GM18507 (cell line): ENCODE measurements at places on chromosomes 5 and 9.
A peak's percentile ranks its signal among the peaks of the same experiment; 100 is the strongest.

- no peak for DNase-seq
These were observed 14.4 kb upstream of the ZFR start for GRCh38 chr5:32458880-32459495.

- no peak for DNase-seq
These were observed 120.6 kb upstream of the MEF2C start for GRCh38 chr5:89003563-89004036.

DNA sequence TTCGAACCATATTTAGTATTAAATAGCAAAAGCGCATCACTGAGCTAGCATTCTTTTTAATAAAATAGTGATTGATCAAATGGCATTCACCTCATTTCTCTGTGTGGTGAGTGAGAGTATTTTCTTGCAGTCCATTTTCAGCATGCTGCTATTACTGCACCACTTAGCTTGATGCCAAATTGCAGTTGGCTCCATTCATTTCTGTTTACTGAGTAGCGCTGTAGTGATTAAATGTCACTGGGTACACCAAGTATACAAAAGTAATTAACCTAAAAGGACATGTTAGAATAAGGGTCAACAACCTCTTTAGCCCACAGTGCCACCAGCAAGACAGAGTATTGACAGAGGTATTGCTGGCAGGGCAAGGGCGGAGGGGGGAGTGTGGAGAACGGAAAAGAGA lies 122.0 kb downstream of the TLE4 start:
- no peak for DNase-seq

GRCh38 chr5:123090661-123091297 lies 1.7 kb downstream of the PRDM6 start:
- DNase-seq = no peak

GRCh38 chr9:37102486-37102885 lies 17.9 kb upstream of the ZCCHC7 start:
- no peak for DNase-seq

- peak; percentile 43 for DNase-seq
These were observed 58.8 kb downstream of the MTRR start for GRCh38 chr5:7927466-7928375.

DNA sequence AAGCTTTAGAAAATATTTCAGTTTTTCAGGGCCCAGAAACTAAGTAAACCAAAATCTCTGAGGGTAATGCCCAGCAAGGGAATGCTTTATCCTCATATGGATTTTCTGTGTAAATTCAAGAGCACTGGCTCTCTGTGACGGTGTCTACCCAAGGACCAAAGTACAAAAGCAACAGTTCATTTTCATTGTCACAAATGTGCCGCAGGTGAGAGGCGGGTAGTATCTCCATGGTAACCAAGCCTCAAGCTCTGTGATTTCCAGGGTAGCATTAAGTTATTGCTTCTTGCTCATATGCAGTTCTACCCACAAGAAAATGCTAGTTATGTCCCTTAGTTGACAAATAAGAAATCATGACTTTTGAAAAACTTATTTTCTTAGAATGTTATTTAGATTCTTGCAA lies 164.3 kb downstream of the MTRR start:
- no peak for DNase-seq

DNA sequence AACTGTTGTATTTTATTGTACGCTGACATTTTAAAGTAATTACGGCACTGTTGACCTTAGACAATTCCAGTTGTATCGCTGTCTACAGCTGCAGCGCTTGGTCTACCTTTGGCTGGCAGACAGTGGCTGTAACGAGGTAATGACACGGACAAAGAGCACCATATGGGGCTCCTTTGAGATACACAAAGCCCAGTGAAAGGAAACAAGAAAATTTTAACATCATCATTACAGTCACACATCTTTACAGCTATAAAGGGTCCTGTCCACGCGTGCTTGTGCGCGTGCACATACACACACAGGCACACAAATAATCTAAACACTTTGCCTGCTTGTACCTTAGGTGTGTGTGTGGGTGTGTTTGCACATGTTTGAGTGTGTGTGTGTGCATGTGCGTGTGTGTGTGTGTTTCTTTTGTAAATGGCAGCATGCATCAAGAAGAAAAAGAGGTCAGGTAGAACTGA lies 946.0 kb downstream of the NR2F1-AS1 start:
- no peak for DNase-seq

- DNase-seq = no peak
These were observed 46.3 kb downstream of the AOPEP start for GRCh38 chr9:94772639-94773303.

- DNase-seq = no peak
These were observed 86.7 kb upstream of the FER start for GRCh38 chr5:108661024-108661423.

DNA sequence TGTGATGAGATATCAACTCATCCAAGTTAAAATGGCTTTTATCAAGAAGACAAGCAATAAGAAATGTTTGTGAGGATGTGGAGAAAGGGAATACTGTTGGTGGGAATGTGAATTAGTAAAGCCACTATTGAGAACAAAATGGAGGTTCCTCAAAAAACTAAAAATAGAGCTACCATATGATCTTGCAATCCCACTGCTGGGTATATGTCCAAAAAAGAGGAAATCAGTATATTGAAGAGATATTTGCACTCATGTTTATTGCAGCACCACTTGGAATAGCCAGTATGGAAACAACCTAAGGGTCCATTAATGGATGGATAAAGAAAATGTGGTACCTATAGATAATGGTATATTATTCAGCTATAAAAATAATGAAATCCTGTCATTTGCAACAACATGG lies 25.1 kb downstream of the PPIP5K2 start:
- DNase-seq = no peak

DNA sequence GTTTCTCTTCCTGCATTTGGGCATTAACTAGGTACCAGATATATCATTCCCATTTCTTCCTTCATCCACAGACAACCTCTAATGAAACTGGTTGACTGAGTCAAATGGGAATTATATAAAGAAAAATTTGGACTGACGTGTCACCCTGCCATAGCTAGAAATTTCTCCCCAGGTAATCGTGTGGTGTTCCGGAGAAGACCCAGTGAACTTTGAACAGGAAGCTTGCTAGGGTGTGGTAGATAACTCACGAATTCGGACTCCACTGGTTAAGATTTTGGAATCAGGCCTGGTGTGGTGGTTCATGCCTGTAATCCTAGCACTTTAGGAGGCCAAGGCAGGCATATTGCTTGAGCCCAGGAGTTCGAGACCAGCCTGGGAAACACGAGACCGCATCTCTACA lies 114.3 kb upstream of the OTULINL start:
- DNase-seq = no peak

- DNase-seq = no peak
These were observed 22.5 kb downstream of the AQP7 start for GRCh38 chr9:33379666-33380389.

GRCh38 chr5:31362529-31362900 lies 169.0 kb downstream of the CDH6 start:
- DNase-seq = no peak

GRCh38 chr5:123094237-123094918 lies 5.3 kb downstream of the PRDM6 start:
- DNase-seq = no peak

DNA sequence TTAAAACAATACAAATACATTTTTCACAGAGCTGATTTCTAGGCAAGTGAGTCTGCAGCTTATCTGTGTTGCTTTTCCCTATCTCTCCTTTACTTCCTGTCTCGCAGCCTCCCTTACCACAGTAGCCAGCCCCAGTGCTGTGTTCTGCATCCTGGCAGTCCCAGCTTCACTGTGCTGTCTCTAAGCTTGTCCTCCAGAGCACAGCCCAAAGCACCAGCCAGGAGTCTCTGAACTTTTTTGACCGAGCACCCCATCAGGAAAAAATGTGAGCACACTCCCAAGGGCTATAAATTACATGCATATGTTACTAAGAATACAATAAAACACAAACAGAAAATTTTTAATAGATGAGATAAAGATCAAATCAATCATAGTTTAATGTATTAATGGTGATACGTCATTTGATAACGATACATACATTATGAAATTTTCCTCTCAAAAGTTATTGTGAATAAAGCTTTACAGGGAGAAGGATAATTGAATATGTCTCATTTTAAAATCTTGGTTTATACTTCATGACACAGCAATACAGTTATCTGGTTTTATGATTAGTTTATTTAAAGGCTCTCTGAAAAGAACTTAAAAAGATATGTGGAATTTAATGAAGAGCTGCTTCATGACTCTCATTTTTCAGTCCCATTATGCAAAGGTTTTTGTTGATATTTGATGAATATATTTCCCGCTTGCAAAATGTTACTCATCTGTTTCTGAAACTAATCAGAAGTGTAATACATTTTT lies 7.3 kb upstream of the RHOBTB3 start:
- DNase-seq = no peak

DNA sequence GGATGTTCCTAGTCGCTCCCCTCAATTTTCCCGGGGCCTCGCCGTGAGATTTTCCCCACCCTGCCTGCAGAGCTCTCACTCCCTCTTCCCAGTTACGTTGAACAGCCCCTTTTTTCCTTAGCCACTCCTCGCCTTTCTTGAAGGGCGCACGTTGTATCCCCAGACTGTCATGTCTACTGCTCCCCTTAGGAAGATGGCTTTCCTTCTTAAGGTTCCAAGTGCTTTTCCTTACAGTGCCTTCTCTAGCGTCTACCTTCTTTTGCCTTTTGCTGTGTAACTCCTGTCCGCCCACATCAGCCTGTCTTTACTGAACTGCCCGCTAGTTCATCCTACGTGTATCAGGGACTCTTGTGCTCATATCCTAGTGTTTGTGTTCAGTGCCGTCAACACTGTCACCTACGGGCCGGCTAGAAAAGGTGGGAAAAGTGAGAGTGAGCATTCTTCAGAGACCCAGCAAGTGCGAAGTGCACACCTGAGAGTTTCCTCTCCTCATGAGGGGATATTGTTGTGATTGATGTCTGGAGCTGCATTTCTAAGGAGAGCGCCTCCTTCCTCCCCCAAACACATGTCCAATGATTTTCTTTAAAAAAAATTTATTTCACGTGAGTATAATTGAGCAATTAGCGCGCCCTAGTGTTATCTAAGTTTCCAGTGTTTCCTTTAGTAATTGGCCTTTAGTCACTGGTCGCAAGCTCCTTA lies 764 bp downstream of the CAMLG start:
- DNase-seq = no peak

DNA sequence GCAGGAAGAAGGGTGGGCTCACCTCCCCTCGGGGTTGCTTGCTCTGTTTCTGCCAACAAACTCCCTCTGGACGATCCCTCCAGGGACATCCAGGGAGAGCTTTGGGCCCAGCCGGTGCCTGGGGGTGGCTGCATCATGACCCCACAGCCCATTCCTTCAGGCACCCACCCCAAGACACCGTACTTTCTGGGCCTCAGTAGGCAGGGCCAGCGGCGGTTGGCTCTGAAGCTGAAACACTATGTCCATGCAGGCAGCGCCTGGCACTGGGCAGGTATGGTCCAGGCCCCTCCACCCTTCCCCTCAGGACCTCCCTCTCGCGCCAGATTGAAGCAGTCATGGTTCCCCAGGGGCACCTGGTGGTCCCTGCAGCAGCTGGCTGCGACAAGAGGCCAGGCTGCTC lies 18.5 kb upstream of the SUSD3 start:
- DNase-seq = no peak

- DNase-seq = no peak
These were observed 14.2 kb upstream of the C5orf46 start for GRCh38 chr5:147920420-147921030.

GRCh38 chr5:175096469-175097165 lies 347.4 kb downstream of the DRD1 start:
- no peak for DNase-seq

- DNase-seq = no peak
These were observed 2.0 kb upstream of the REEP5 start for GRCh38 chr5:112923988-112924387.

DNA sequence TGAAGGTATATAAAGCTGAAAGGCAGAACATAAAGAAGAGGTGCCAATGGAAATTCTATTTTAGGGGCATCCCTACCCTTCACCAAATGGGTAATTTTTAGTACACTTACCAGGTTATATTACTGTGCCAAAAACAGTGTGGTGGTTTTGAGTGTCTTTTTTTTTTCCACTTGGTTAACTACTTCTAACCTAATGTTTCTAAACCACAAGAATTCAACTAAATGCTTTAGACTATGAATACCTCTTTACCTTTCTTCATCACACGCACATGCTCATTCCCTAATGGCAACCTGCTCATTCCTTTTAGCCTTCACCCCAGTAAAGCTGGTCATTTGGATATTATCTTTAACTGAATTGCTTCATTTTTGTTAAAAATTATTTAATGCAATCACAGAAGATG lies 215.6 kb downstream of the PIK3R1 start:
- DNase-seq = no peak

DNA sequence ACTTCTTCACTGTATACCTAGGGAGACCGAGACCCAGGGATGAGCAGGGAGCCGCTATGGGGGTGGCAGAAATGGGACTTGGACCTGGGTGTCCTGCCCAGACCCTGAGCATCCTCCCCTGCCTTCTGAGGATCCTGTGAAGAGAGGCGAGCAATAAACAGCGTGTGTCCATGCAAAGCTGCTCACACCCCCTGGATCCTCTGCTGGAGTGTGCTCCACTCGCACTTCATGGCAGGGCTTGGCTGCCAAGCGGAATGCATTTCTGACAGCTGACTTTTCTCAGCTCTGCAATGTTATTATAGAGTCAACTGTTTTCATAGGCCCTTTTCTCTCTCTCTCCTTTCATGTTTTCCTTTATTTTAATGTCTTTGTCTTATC lies 31.0 kb upstream of the ALDH1B1 start:
- DNase-seq = no peak

GRCh38 chr9:80501635-80502034 lies 929.9 kb downstream of the TLE4 start:
- DNase-seq = no peak

DNA sequence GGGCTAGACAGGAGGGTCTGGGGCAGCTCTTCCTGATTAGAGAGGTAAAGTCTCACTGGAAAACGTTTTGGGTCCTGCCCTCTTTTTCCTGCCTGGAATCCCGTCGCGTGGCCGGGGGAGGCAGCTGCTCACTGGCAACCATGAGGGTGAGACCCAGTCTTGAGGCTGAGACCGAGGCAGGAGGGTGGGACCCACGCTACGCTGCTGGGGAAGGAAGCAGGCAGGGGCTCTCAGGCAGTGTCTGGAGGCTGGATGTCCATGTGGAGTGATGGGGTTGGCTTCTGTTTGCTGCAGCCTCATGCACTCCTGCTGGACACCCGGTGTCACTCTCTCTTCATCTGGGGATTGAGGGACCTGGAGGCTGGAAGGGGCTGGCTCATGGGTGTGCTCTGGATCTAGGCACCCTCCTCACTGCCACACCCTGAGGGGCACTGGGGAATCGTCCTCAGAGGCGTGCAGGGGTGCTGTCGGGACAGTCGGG lies 11.3 kb upstream of the SLC2A6 start:
- no peak for DNase-seq

DNA sequence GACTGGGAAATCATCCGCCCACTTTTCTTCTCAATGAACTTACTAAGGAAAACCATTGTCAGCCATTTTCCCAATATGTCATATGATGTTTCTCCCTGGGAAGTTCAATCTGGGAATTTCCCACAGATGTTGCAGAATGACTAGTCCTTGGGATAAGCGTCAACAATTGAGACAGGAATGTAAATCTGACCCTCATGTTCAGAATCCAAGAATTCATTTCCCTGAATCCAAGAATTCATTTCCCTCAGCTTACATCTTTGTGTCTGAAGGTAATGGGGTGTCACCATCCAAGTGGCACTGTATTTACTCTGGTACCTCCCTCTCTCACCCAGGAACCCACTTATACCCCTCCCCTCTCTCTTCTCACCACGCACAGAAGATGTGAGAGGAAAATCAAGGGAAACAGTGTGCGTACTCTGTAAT lies 7.4 kb downstream of the KLF9 start:
- DNase-seq = no peak

- DNase-seq = no peak
These were observed 246.1 kb downstream of the MARCHF11 start for GRCh38 chr5:15933259-15934207.
